ENCODE measurements at places on chromosomes 1 and 21.

DNA sequence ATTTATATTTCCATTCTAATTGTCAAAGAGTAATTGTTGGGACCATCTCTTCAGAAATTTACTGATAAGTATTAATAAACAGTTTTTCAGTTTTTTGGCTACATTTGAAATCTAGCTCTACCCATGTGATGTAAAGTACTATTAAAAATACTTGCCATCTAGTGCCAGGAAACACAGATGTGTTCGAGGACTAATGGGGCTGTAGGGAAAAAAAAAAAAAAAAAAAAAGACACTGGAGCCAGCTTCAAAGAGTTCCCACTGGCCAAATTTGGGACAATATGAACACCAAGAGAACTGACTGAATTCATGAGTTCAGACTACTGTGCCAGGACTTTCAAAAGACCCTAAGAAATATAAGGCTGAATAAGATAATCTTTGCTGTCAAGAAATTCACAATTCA, 65.2 kb upstream of the GFI1 start:
- DNase-seq: no peak

GRCh38 chr1:160083968-160084770, 2.8 kb downstream of the KCNJ9 start:
- DNase-seq: peak; percentile 52

DNA sequence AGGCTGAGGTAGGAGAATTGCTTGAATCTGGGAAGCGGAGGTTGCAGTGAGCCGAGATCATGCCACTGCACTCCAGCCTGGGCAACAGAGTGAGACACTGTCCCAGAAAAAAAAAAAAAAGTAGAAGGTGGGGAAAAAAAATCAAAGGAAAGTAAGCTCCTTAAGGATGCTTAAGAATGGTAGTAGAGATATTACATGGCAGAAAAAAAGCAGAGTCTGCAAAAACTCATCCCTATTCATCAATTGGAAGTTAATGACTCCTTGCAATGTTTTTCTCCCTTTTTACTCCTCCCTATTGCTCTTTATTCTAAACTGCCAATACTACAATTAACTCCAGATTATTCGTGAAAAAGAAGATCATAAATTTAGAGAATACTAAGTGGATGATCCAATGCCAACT, 23.4 kb downstream of the ENAH start:
- DNase-seq: no peak

DNA sequence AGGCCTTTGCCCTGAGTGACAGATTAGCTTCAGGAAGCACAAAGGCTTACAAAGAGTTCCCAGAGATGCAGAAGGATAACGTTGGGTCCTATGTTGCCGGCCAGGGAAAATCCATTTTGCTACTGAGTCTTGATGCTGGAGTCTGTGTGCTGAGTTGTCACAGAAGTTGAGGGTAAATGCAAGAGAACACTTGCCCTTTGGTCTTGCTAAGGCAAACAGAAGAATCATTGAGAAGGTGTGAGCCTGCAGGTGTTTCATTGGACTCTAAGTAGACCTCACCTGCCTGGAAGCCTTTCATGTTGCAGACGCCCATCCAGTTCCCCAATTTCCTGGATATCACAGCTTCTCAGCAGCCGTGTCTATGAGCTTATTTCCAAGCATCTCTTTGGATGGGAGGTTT, 105.2 kb downstream of the PCP4 start:
- DNase-seq: no peak

- DNase-seq: peak; percentile 35
Measured at GRCh38 chr1:15950302-15950701, 25.6 kb downstream of the ZBTB17 start.

All from activated CD4-positive, alpha-beta T cell treated with anti-CD3 and anti-CD28 coated beads, Interleukin-2, amount 50 U/mL, for 24 hours (primary cell).